ENCODE measurements at places on chromosomes 5 and 9.

DNA sequence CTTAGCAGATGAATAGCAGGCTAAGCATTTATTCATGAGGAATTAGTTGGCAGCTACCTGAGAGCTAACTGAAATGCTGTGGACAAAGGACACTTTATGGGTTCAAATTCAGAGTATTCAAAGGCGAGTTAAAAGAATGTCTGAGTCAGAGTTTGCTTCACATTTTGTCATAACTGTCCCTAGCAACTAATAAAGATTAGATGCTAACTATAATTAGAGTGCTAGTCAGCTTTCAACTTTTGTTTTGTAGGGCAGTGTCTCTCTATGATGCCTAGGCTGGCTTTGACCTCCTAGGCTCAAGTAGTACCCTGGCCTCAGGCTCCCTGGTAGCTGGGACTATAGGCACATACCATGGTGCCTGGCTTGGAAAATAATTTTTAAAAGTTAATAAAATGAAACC, 4.6 kb downstream of the SMC5 start:
- DNase-seq = no peak

GRCh38 chr5:56852228-56853000, 37.1 kb downstream of the MAP3K1 start:
- no peak for DNase-seq

- DNase-seq = no peak
Observed at GRCh38 chr5:70440-70839, 21.5 kb upstream of the PLEKHG4B start.

DNA sequence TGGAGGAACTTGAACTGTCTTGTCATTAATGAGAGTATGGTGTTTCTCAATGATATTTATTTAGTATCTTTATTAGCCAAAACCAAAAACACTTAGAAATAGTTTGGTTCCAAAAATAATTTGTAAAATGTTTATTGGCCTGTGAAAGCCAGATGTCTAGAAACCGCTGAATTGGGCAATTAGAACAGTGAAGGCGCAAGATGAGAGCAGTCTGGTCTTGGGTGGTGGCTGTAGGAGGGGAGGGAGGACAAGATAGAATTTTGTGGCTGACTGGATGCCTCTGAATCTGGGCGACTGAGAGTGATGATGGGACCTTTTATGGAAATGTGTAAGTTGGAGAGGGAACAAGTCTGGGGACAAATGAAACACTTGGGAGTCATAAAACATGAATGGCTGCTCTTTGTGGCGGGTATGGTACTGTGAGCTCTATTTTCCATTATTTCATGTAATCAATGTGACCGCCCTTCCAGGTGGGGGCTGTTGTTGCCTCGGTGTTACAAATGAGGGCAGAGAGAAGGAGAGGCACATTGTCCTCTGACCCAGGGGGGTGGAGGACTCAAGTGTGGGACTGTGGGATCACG, 35.5 kb downstream of the PDZD2 start:
- no peak for DNase-seq

DNA sequence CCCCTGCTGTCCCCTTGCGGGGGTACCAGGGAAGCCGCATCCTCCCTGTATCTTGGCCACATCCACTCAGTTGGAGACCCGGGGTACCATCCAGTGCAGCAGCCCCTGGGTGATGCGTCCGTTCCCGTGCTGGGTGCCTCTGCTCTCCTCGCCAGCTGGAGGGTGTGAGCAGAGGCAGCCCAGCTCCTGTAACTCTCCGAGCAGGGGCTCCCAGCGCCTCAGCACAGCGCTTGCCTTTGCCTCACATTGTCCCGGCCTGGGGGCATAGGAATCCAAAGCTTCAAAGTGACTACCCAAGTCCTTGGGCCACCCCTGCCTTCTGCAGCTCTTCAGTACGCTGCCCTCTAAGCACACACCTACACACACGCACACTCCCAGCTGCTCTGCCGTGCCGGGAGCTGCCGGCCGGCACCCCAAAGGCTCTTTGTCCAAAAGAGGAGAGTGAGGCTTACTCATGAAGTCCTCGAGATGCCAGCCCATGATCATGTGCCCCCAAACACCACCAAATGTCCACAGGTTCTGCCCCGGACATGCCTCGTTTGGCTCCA, 733 bp downstream of the ANGPTL2 start:
- no peak for DNase-seq

GRCh38 chr5:98750693-98751092, 22.8 kb upstream of the RGMB start:
- DNase-seq = no peak

DNA sequence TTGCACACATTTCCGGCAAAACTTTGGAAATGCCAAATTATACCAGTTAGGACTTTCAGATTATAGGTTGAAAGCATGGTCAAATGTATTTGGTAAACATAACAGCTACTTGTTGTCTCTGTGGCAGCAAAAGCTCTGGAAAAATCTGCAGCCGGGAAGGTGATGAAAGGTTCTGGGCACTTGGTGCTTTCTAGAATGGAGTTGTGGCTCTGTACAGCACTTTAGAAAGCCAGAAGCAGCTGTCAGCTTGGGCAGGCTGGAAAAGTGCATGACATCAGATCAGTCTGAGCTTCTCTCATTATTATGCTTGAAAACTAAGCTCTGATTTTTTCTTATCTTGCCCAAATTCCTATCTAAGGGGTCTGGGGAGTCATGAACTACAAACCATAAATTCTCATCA, 118.6 kb upstream of the MAST4 start:
- no peak for DNase-seq

- no peak for DNase-seq
Observed at GRCh38 chr9:123998970-123999621, 12.5 kb upstream of the LHX2 start.

- no peak for DNase-seq
Observed at GRCh38 chr9:87461256-87461655, 36.4 kb upstream of the DAPK1 start.

DNA sequence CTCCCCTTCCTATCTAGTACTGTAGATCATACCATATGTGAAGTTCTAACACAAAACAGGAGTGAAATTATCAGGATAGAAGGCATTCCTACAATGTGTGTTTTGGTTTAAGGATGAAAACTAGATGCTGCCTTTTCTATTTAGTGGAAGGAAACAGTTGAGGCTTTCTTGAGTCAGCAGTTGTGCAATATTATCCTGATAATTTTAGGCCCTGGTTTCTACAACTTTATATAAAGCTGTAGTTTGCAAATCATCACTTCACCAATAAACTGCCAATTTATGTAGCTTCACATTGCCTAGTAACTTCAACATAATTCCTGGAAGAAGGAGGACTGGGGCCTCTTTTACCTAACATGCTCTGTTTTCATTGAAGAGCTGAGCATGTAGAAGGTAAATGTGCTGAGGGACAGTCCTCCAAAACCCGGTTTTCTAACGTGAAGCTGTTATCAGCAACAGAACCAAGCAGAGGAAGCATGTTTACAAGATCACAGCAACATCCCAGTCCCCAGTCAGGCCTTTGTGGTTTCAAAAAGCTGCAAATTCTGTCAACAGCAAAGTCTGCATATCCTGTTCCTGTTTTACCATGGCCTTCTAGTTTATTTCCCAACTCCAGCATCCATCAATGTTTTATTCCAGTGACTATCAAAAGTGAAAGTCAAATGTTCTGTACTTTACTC, 513.4 kb upstream of the MEF2C start:
- DNase-seq = no peak

- DNase-seq = no peak
Observed at GRCh38 chr5:171525085-171525484, 105.6 kb downstream of the FGF18 start.

DNA sequence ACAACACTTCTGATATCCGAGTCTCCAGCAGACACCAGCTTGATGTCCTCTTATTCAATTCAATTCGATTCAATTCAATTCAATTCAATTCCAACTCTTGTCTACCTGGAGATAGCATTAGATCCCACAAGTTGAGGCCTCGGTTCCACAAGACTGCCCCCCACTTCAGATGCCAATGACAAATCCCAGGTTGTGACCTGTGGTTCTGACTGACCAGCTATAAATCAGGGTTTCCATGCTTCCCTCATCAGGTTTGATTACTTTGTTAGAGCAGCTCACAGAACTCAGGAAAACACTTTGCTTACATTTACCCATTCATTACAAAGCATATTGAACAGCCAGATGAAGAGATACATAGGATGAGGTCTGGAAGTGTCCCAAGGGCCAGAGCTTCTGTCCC, 82.6 kb downstream of the ALDH7A1 start:
- DNase-seq = no peak

GRCh38 chr5:123132316-123132715, 43.3 kb downstream of the PRDM6 start:
- DNase-seq = no peak

DNA sequence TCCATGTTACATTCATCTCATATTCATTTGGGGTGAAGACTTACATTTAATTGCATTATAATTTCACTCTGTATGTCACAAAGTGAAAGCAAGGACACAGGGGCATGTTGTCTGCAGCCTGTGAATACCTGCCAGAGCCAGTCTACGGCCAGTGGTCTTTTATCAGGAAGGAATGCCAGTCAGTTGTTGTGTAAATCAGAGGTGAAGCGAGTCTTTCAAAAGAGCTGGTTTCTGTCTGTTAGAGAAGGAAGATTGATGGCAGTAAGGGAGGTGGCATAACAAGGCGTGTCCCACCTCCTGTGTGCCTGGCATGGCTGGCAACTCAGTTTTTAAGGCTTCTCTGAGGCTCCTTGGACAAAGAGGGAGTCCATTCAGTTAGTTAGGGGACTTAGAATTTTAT, 18.1 kb upstream of the SYK start:
- no peak for DNase-seq

DNA sequence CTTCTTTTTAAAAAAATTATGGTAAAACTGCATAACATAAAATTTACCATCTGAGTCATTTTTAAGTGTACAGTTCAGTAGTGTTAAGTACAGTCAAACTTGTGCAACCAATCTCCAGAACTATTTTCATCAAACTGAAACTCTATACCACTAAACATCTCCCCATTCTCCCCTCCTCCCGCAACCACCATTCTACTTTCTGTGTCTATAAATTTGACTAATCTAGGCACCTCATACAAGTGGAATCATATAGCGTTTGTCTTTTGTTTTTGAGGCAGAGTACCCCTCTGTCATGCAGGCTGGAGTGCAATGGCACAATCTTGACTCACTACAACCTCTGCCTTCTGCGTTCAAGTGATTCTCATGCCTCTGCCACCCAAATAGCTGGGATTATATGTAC, 24.0 kb upstream of the EBF1 start:
- no peak for DNase-seq

- DNase-seq = no peak
Observed at GRCh38 chr5:52794519-52794918, 6.8 kb downstream of the ITGA1 start.

GRCh38 chr5:154038261-154038706, 426 bp downstream of the FAM114A2 start:
- DNase-seq = peak; percentile 15

DNA sequence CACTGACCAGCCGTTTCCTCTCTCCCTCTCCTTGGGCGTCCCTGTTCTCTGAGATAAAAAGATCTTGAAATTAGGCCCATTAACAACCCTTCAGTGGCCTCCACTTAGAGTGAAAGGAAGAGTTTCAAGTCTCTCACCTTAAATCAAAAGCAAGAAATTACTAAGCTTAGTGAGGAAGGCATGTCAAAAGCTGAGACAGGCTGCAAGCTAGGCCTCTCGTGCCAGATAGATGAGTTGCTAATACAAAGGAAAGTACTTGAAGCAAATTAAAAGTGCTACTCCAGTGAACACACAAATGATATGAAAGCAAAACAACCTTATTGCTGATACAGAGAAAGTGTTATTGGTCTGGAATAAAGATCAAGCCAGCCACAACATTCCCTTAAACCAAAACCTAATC, 331.3 kb upstream of the SEMA6A start:
- no peak for DNase-seq

- no peak for DNase-seq
Observed at GRCh38 chr9:93130861-93131481, 3.1 kb downstream of the NINJ1 start.

DNA sequence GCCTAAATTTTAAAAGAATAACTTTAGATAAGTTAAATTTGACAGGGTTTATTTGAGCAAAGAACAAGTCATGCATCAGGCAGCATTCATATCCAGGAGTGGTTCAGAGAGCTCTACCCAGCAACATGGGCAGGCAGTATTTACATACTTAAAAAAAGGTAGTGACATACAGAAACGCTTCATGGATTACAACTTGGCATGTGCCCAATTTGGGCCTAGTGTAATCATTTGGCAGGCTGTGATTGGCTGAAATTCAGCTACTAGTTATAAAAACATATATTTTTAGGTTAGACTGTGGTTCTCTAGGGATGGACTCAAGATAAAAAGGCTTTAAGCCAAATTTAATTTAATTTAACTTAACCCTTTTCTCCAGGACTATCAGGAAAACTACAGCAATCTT, 374.0 kb upstream of the ADAMTS16 start:
- no peak for DNase-seq

DNA sequence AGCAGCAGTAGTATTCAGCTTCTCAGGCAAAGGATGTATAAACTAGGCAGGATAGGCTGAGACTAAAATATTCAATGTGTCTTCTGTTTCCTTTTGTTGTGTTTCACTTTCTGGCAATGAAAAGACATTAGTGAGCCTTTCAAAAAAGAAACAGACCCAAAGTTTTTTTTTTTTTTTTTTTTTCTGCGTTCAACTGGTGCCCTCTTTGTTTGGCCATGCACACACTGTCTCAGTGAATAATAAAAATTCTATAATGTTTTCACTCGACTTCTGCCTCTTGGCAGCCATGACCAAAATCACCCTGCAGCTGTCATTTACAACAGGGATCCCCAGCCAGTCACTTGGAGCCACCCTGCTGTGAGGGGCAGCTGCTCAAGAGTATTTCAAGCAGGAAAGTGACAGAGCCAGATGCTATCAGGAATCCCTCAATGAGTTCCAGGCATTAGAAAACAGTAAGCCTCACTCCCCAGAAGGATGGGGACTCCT, 44.0 kb upstream of the MAN2A1 start:
- no peak for DNase-seq
